ENCODE measurements at places on chromosomes 16 and 17.
A peak's percentile ranks its signal among the peaks of the same experiment; 100 is the strongest.

GRCh38 chr16:57039148-57039812, 49.9 kb downstream of the NLRC5 start:
- DNase-seq, result peak; percentile 43

DNA sequence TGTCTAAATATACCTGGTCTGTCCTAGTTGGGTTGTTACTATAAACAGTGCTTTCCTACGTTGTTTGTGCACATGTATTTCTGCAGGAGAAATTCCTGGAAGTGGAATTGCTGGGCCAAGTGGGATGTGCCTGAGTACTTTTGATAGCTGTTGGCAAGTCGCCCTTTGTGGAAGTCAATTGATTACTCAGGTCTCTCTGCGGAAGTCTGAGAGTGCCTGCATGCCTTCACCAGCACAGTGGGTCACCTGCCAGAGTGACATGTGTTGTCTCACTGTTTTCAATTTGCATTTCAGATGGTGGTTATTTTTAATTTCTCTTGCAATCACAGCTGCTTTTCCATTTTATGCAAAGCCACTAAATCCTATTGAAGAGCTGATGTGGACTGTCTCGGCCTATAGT, 2.3 kb upstream of the MVD start:
- no peak for DNase-seq

- DNase-seq, result no peak
These were observed 35.7 kb downstream of the SMARCE1 start for GRCh38 chr17:40611840-40612474.

DNA sequence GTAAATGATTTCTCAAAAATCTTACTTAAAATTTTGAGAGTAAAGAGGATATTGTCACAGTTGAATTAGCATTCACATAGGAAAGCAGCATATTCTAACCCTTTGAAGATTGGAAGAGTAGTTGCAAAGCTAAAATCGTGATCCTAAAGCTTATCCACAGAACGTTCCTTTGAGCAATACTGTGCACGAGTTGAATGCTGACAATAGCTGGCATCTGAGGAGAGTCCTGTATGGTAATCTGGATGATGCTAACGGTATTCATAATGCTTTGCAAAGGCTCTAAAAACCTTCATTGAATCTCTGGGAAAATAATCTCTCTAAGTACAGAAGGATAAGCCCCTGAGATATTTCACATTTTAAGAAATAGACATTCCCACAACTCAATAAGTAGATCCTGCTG, 354.6 kb downstream of the CDH8 start:
- no peak for DNase-seq

DNA sequence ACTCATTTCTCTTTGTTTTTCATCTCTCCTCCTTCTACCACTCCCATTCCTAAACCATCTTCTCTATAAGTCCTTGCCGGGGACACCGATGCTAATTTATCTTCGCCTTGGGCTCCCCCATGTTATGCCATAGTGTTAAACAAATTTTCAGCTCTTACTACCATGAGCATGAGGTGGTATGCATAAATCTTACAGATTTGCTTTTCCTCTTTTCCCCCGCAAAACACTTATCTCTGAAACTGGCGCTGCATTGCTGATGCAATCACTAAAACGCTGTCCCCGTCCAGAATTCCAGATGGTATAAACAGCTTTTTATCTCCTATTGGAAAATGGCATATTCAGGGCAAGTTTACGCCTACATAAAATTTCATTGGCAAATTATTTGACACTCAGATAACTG, 673.6 kb upstream of the CDH8 start:
- no peak for DNase-seq

DNA sequence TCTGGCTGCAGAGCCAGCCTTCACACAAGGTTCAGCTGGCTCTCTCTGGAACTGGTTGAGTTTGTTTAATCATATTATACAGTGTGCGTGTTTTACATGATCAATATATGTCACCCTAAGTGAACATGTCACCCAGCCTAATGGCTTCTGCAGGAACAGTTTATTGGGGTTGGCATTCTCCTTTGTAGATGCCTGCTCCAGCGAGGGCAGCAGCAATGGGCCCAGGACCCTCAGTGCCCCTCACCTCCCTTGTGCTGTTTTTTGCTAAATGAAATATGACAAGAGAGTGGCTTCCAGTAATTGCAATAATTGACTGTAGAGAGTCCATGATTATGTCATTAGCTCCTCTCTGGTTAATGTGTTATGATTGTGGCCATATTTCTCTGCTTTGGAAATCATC, 387.2 kb downstream of the TMEM114 start:
- DNase-seq, result no peak

DNA sequence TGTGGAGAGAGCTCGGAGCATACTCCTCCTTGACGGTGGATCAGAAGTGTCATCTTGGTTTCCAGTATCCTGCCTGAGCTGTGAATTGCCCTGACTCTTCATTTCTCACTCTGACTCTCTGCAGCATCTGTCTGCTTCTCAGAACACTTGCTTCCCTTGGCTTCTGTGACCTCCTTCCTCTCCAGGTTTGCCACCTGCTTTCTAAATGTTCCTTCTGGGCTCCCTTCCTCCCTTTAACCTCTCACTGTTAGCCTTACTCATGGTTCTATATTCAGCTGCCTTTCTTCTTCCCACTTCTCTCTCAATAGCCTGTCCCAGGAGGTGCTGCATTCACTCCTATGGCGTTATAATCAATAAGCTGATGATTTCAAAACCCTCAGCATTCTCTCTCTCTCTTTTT, 11.2 kb upstream of the PRKAR1A start:
- DNase-seq, result no peak

- DNase-seq, result no peak
These were observed 38.5 kb downstream of the CTU2 start for GRCh38 chr16:88744577-88745521.

GRCh38 chr17:14346801-14347200, 45.9 kb downstream of the HS3ST3B1 start:
- DNase-seq, result no peak

DNA sequence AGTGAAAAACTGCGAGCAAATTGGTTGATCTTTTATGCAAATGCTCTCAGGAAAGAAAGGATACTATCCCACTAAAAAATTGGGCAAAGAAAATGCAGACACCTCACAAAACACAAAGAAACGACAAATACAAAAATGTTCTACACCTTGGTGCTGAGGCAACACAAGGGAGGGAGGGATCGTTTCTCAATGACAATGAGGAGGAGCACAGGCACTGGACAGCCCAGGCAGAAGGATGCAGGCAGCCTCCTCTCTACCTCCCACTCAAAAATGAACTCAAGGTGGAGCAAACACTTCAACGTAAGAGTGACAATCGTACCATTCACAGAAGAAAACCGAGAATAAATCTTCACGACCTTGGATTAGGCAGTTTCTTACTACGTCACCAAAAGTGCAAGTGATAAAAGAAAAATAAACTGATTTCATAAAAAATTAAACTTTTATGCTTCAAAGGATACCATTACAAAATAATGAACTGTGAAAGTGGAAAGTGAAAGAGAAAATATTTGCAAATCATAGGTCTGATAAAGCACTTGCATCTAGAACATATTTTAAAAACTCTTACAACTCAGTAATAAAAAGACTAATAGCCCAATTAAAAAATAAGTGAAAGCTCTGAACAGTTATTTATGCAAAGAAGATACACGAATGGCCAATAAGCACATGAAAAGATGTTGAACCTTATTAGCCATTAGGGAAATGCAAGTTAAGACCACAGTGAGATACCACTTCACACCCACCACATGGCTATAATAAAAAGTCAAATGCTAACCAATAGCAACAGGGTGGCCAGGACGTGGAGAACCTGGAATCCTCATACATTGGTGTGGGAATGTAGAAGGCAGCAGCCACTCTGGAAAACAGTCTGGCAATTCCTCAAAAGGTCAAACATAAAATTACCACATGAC, 80.8 kb upstream of the TRAP1 start:
- DNase-seq, result peak; percentile 49

Data from GM20000 (cell line).